NCI-H2227 treated with DMSO at 0.1 percent for 48 hours (cell line): ENCODE measurements at places on chromosomes 12 and 14.

GRCh38 chr12:110741341-110742095 is 1.2 kb downstream of the PPP1CC start:
- peak; percentile 23 for DNase-seq

DNA sequence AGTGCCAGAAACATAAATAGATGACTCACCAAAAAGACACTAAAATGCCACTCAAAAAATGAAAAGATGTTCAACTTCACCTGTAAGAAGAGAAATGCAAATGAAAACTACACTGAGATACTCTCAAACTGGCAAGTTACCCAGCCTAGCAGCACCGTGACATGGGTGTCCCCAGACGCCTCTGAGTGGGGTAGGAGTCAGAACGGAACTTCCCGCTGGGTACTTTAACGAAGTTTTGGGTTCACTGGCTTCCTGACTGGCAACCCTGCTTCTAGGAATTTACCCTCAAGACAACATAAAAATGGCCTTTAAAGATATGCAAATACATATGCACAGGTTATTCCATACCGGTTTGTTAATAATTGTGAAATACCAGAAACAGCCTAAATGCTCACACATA is 52.6 kb downstream of the RIMBP2 start:
- DNase-seq: no peak

DNA sequence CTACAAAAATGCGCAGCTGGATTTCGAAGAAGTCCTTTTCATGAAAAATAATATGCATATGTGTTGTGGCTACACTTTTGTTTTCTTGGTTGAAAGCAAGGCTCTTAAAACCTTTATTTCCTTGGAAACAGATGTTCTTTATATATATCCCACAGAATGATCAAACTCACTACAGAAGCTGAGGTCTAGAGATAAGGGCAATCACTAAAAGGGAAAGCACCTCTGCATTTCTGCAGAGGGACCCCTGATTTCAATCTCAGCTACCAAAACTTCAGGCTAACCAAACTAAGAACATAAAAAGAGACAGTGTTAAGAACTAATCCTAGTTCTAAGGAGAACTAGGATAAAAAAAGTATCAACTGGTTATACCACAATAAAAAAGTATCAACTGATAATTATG is 65.4 kb upstream of the CDKL1 start:
- no peak for DNase-seq

- no peak for DNase-seq
Observed at GRCh38 chr12:16155938-16156337, 121.5 kb downstream of the SLC15A5 start.

- no peak for DNase-seq
Observed at GRCh38 chr12:42794806-42795205, 205.3 kb upstream of the PRICKLE1 start.

GRCh38 chr12:48105867-48106680 is at the start of gene SENP1:
SENP1 (minus strand) TSS chr12:48106079; CDS start chr12:48101472, 4,607 bp downstream.
- DNase-seq: peak; percentile 87

GRCh38 chr12:15757553-15758255 is 31.5 kb downstream of the EPS8 start:
- DNase-seq: no peak

GRCh38 chr14:50970886-50971781 is 26.9 kb upstream of the PYGL start:
- DNase-seq: peak; percentile 53

DNA sequence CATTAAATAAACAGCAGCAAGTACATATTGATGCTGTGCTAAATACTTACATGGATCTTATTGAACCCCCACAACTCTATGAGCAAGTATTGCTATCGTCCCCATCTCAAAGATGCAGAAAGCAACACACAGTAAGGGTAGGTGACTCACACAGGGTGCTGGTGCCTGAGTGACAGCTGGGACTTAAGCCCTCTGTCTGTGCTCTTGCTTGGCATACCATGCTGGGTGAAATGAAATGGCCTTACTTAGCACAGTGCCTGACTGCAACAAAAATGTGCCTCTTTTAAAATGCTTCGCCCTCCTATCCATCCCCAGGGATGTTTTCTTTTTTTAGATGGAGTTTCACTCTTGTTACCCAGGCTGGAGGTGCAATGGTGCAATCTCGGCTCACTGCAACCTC is 788 bp downstream of the TEX52 start:
- no peak for DNase-seq

GRCh38 chr12:69988481-69989321 is 163.7 kb downstream of the MYRFL start:
- no peak for DNase-seq

DNA sequence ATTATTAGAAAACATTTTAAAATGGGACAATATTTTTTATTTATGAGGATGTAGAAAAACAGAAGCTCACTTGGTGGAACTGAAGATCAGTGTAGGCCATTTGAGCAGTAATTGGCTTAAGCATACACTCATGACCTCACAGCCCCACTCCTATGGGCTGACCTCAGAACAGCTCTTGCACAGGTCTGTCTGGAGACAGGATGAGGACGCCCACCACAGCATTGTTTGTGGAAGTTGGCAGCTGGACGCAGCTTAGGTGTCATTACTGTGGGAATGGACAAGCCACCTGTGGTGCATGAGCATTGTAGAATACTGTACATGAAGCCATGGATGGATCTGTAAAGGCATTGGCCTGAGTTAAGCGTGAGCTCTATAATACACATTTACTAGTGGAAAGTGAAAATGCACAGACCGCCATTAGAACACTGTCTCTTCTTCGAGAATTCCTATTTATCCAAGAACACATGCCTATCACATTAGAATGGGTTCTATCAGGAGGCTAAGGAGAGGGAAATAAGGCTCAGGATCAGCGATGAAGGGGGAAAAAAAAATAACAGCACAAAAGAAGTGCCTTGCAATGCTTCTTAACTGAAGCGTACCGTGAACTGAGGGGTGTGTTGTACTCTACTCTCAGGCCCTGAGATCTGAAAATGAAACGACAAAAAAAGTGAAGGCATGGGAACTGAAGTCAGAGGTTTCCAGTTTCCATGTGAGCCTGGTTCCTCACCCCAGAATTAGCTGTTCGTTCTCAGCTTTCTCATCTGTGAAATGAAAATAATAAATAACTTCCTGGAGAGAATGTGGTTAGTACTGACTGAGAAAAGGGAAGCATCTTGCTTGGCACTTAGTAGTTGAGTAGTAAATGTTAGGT is 33.6 kb downstream of the KCNA1 start:
- DNase-seq: no peak

DNA sequence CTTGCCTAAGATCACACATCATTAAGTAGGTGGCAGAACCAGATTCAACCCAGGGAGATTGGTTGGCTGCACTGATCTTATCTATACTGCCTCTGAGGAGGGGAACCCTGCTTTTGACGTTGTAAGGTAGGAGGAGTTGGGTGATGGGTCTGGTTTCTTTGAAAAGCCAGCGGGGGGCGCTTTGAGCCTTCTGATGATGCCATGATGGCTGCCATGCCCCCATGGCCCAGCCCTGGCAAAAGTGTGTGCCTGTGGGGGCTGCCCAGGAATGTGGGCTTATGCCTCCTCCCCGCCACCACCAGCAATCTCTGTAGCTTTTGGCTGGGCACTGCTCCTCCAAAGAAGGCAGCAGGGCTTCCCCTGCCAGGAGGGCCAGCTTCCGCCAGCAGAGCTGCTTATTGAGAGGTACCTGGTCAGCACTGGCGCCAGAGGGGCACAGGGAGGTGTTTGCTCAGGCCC is 224.3 kb downstream of the SLC41A2 start:
- no peak for DNase-seq

DNA sequence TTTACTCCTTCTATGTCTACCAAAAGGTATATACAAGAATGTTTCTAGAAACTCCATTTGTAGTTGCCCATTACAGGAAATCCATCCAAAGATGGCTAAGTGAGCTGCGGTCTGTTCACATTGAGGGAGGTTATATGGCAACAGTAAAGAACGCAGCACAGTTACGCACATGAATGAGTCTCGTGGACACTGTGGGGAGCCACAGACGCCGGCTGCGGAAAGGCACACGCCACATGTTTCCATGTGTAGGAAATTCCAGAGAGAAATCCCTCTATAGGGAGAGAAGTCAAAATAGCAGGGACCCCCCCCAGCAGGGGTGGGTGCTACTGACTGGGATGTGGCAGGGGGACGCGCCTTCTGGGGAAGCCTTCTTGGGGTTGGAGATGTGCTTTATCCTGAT is 139.0 kb upstream of the NCOR2 start:
- no peak for DNase-seq

- DNase-seq: no peak
Observed at GRCh38 chr14:95472819-95473251, 43.6 kb downstream of the SYNE3 start.

DNA sequence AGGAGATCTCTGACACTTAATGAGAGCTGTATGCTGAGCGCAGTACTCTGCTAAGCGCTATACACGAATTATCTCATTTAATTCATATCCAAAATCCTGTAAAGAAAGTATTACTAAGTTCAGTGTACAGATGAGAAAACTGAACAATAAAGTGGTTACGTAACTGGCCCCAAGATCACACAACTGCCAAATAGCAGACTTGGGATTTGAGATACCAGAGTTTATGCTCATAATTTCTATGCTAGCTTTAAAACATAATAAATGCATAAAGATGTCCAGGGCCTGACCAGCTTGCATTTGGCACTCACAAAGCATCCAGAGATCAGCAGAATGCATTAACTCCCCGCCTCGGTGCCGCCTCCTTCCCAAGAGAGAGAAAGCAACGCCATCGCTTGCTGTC is 83.2 kb upstream of the PWP1 start:
- DNase-seq: no peak

DNA sequence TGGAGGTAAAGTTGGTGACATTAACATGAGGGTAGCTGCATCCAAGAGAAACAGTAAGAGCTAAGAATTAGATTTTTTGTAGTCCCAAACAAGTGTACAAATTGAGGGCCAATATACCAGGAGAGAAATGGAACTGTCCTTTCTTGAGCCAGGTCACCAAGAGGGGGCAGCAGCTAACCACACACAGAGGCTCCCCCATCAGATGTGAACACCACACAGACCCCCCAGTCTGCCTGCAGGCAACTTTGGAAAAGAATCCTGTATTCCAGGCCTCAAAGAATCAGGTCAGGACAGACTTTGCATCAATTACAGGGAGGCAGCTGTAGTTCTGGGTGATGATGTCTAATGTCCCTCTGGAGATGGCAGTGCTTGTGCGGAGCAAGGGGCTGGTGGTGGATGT is 77.9 kb downstream of the SPTB start:
- no peak for DNase-seq

- no peak for DNase-seq
Observed at GRCh38 chr14:60657456-60658210, 8.4 kb upstream of the SIX1 start.

- no peak for DNase-seq
Observed at GRCh38 chr14:24108336-24108874, 6.2 kb upstream of the DCAF11 start.

DNA sequence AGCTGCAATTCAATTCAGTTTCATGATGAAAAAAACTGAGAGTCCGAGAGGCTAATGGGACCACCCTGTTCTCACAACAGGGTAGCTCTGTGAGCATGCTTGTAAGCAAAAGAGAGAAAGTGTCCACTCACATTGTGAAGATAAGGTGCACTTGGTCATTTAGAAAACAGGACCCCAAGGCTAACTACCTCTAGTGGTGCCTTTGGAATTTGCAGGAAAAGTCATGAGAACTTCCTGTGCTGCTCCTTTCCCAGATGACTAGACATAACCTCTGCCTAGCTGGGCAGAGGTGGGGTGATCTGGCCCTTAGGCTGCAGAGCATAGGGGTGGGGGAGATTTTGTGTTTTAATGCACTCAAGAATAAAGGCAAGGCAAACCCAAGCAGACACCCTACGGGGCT is 118.9 kb downstream of the STAB2 start:
- no peak for DNase-seq
